NCI-H2171 treated with DMSO at 0.1 percent for 48 hours (cell line): ENCODE measurements at places on chromosomes 1 and 21.

DNA sequence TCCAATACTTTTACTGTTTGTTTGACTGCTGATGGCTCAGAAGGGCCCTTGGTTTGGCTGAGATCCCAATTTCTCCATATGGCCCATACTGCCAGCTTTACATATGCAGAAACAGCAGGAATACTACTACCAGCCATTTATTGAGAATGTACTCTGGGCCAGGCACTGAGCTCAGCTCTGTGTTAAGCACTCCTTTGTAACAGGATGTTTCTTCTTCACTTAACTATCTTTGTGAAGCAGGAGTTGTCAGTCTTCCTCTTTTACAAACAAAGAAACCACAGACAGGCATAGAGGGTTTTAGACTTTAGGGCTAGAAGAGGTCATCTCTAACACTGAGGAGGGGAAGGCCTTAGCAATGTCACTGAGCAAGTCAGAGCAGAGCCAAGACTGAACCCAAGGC is 8.3 kb downstream of the HMGCL start:
- DNase-seq: peak; percentile 27

DNA sequence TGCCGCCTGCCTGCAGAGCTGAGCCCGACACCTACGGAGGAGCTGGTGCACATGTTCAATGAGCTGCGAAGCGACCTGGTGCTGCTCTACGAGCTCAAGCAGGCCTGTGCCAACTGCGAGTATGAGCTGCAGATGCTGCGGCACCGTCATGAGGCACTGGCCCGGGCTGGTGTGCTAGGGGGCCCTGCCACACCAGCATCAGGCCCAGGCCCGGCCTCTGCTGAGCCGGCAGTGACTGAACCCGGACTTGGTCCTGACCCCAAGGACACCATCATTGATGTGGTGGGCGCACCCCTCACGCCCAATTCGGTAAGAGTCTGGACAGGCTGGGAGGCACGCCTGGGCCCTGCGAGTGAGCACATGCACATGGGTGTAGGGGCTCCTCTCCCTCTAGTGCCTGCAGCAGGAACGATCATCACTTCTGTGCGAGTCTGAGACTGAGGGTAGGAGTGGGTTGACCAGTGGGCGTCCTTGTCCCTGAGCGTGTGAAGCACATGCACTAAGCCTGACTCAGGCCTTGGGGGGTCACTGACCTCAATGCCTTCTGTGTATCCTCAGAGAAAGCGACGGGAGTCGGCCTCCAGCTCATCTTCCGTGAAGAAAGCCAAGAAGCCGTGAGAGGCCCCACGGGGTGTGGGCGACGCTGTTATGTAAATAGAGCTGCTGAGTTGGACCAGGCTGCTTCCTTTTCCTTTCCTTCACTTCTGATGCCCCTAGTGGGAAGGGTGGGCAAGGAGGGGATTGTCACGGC is 6.9 kb downstream of the DMAP1 start:
- DNase-seq: no peak

- no peak for DNase-seq
Observed at GRCh38 chr1:214361636-214362035, 80.7 kb downstream of the SMYD2 start.

- no peak for DNase-seq
Observed at GRCh38 chr1:225882694-225883615, 775 bp upstream of the TMEM63A start.

DNA sequence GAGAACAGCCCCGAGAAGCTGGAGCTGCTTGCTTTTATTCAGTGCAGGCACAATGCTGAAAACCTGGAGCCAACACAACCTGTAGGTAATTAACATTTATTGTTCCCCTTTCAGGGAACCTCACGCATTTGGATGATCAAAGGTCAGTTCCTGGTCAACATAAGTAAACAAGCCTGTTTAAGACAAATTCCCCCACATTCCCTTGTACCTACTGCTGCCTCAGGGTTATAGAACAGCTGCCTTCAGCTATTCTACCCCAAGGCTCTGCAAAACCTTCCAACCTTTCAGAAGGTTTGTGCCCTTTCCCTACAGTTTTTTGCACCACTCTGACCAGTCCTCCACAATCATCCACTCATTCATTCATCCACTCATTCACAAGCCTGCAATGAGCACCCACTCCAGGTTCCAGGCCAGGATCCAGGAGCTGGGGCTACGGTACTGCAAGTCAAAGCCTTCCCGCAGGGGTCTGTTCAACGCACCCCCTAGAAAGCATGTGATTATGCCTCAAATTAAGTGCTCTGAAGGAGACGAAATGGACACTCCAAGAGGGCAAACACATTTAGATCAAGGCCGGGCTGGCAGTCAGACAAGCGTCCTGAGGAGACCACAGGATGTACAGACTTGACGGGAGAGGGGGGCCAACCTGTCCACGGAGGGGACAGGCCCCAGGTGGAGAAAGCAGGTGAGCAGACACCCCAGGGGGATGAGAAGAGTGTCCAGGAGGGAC is 683.9 kb downstream of the MATN1 start:
- no peak for DNase-seq

DNA sequence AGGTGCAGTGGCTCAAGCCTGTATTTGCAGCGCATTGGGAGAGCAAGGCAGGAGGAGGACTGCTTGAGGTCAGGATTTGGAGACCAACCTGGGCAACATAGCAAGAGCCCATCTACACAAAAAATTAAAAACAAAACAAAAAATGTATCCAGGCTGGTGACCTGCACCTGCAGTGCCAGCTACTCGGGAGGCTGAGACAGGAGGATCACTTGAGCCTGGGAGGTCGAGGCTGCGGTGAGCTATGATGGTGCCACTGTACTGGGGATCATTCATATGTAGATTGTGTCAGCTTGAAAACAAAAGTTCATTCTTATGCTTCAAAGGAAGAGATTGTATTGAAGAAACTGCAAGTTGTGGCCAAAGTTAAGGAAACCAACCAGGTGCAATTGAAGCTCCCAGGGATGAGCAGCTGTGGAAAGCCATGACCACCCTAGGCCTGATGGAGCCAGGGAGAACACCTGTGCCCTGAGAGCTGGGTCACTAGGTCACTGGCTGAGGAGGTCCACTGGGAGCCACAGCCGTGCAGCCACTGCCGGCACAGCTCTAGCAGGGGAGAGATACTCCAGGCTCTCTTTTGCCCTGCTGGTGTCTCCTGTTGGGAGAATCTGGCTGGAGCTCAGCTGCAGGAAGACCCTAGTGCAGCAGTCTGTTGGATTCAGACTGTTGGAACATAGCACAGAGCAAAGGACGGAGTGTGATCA is 13.3 kb upstream of the BRWD1 start:
- no peak for DNase-seq

DNA sequence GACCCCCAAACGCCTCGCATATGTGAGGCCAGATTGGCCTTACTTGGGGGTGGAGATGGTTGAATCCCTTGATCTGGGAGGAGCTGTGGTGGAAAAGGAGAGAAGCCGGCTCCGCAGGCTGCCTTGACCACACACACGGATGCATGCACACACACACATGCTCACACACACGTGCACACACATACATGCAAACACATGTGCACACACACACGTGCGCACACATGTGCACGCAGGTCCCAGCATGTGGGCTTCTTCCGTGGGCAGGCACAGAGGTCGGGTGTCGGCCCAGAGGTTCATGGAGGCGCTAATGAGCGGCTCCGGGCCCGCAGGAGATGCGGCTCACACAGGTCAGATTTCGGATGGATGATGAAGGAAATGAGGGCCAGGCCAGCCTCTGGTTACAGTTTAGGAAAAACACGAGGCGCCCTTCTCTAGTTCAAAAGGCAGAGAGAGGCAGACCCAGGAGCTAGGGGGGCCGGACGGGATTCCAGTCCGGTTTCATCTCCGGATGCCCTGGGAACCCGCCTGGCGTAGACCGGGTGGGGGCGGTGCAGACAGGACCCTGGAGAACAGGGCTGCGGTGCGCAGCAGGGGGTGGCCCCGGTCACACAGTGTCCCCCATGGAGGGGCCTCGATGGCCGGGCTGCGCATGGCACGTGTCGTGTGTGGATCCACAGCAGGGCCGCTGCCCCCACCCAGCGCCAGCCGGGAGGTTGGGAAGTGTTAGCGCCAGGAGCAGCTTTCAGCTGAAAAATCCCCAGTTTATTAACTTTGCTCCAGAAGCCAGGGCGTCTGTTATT is 91.1 kb upstream of the ACTRT2 start:
- no peak for DNase-seq

- DNase-seq: peak; percentile 76
Observed at GRCh38 chr1:116711263-116711840, 42.9 kb upstream of the CD2 start.

GRCh38 chr1:220700556-220701179 is 10.5 kb downstream of the C1orf115 start:
- DNase-seq: no peak

DNA sequence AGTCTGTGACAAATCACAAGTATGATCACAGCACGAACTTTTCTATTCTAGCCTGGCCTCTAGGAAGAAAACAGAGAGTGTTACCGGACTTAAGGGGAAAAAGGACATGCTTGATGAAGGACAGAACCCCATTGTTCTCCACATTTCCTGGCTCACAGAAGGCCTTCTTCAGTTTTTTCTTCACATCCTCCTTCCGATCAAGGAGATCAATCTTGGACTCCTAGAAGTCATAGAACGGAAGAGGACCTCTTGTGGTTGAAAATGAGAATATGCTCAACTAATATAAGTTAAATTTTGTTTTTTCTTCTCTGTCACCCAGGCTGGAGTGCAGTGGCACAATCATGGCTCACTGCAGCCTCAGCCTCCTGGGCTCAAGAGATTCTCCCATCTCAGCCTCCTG is 30.3 kb downstream of the YARS1 start:
- DNase-seq: peak; percentile 40

DNA sequence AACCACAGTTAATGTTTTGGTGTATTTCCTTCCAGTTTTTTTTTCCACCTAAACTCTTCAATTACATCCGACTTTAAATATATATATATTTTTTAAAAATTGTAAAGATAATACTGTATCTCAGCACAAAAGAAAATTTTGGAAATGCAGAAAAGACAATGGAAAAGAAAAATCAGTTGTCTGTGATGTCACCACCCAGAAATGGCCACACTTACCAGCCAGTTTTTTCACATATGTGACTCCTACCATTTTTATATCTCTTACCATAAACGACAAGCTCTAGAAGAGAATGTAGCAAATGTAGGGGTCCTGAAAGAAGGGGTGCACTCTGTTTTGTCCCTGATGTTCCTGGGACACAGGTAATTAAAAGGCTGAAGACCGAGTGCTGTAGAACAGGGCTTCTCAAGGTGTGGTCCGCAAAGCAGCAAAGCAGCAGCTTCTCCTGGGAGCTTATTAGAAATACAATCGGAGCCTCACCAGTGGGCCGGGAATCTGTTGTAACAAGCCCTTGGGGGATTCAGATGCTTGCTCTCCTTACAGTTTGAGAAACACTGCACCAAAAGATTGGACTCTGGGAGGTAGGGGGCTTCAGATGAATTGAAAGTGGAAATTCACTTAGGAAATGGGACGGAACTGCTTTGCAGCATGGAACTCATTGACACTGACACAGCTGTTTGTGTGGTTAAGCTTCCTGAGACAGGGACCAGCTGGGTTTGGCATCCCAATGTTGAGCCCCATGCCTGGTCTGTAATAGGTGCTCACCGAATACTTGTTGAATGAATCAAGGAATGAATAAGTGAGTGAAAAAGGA is 44.1 kb downstream of the ALPL start:
- DNase-seq: peak; percentile 72

DNA sequence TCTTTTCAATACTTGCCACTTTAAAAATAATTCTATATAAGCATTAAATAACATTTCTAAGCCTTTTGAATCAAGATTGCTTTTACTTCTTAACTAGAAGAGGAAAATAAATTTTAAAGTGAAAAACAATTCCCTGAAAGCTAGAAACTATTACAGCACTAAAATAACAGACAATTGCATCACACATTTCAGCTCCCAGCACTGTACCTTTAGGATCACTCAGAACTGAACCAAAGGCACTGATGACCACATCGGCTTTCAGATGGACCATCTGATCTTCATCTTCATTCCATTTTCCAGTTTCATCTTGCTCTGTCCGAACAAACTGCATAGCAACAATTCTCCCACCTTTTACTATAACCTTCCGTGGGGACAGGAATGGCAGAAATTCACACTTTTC is 347.3 kb downstream of the DPYD start:
- no peak for DNase-seq

GRCh38 chr1:110083866-110084226 is 13.4 kb upstream of the ALX3 start:
- no peak for DNase-seq

DNA sequence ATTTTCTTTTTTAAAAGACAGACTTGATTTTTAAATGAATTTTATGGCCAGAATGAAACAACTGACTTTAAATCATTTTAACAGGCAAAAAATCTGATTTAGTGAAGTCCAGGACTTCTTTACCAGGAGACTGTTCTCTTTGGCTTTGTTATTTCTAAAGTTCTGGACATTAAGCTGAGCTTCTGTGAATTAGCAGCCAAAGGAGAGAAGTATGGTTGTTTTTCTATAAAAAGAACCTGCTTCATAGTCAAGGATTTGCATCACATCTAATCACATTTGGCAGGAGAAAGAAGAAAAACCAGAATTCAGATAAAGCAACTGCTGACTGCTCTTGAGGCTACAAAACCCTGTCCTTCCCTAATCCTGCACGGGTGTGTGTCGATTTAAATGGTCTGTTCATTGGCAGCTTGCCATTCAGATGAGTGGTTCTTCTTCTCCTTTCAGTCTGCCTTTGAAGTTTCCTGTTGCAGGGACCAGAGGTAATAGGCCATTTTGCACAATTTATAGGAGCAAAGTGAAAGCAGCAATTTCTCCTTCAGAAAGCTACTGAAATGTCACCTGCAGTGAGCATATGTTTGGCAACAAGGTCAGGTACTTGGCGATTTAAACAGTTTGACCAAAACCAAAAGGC is 215.4 kb downstream of the OLFM3 start:
- peak; percentile 9 for DNase-seq

DNA sequence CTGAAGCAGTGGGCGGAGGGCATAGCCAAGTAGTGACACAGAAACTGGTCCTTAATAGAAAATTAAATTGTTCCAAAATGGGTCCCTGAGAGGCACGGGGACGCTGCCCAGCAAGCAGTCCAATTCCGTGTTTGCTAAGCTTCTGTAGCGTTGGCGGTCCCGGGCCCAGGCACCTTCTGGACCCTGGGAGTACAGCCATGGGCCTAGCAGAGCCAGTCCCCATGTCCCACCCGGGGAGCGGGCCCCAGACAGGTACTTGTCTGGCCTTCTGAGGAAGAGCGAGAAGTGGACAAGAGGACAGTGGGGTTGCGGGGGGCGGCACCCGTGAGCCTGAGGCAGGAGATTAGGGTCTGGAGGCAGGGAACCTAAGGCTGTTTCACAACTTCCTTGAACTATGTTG is 11.5 kb upstream of the CCDC27 start:
- DNase-seq: no peak

GRCh38 chr1:205577874-205578658 is 53.7 kb downstream of the ELK4 start:
- DNase-seq: no peak
